ENCODE measurements at places on chromosomes 1 and 21.

GRCh38 chr1:27527890-27528817 lies 38.2 kb upstream of the WASF2 start:
- DNase-seq: no peak

DNA sequence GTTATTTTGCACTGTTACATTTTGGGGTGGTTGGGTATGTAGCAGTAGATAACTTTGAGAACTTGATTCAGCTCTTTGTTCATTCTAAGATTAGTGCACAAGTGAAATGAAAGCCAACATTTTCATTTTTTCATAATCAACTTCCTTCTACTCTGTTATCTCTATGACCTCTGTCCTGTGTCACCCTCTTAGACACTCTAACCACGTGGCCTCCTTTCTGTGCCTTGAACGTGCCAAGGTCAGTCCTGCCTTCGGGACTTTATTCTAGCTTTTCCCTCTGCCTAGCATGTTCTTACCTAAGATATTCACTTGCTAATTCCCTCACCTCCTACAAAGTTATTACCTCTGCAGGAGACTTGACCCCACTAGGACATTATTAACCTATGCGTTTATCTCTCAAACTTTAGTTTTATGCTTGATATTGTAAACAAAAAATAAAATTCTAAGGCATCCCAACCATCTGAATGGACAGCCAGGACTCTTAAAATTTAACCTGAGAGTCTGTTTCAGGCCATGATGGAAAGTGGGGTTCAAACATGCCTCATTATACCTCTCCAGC lies 19.2 kb upstream of the EDEM3 start:
- DNase-seq: no peak

DNA sequence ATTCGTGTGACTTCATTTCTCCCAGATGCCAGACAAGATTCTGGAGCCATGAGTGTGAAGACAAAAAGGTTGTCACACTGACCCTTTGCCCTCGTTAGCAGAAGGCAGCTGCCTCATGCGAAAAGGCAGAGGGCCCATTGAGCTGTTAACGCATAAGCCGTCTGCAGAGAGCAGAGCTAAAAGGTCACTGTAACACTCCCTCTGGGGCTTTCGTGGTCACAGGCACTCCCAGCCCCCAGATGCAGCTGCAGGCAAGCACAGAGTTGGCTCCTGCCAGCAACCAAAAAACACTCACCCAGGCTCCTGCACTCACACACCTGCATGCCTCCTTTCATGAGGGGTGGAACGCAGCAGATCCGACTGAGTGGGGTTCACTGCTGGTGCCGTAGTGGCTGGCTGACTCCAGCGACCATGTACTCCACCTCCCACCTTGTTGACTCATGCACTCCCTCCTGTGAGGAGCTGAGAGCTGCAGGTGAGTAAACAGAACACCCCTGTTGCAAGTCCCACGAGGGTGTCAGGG lies 287.5 kb downstream of the SMYD3 start:
- DNase-seq: no peak

DNA sequence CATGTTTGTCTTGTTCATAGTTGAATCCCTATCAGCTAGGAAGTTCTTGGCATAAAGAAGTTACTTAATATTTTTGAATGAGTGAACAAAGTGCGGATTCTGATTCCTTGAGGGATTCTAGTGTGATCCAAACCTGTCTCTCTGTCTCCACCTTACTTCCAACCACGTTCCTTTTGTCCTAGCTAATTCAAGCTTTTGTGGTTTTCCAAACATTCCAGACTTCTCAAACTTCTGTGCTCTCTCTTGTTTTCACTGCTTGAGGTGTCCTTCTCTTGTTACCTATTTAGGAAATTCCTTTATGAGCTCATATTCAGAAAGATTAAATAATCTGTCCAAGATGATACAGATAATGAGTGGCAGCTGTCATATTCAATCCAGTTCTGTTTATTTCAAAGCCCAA lies 353.2 kb downstream of the PTBP2 start:
- no peak for DNase-seq

DNA sequence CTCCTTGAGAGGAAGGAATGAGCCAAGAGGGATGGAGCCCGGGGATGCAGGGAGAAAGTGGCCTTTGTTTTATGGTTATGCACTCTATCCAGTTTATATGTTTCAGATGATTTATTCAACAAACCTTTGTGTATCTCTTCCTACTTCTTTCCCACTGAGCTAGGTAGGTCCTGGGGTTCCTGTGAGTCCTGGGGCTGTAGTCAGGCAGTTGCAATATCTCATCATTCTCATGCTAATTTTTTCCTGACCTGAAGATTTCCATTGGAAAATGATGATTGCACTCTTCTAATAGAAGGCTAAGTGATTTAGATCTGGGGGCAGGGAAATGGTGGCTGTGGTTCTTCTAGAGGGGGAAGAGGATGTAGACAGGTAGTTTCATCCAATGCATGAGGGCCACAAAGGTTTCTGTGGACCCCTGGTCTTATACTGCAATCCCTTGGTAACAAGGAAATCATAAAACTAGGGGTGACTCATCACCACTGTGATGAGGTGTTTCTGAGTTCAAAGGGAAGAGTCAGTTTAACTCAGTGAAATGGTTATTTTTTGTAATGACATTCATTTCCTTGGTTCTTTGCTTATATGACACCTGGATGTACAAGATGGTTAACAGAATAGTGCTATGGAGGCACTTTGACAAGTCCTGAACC lies 20.2 kb downstream of the B3GALT5 start:
- DNase-seq: no peak

GRCh38 chr1:187842406-187843165 lies 1013.8 kb downstream of the PLA2G4A start:
- DNase-seq: no peak

DNA sequence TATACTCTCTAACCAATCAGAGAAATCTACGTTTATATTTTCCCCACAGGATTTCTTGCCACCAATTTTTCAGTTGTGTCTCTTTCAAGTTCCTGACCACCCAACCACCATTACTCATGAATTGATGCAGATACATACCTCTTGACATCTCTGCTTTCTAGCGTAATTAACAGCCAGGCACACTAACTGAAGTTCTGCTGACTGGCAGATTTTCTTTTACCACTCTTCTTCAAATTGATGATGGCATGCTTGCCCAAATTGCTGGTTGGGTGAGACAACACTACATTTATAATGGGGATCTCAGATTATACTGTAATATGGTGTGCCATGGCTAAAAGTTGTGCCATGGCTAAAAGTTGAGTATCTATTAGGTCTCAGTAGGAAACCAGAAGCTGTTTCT lies 566.7 kb downstream of the ADGRL2 start:
- no peak for DNase-seq

GRCh38 chr1:192476802-192477298 lies 98.7 kb upstream of the RGS1 start:
- DNase-seq: no peak

GRCh38 chr1:30472009-30472408 lies 251.4 kb downstream of the MATN1 start:
- no peak for DNase-seq

- no peak for DNase-seq
Measured at GRCh38 chr1:70737125-70737524, 310.5 kb downstream of the PTGER3 start.

GRCh38 chr1:160365325-160365724 lies 1.5 kb upstream of the NHLH1 start:
- no peak for DNase-seq

DNA sequence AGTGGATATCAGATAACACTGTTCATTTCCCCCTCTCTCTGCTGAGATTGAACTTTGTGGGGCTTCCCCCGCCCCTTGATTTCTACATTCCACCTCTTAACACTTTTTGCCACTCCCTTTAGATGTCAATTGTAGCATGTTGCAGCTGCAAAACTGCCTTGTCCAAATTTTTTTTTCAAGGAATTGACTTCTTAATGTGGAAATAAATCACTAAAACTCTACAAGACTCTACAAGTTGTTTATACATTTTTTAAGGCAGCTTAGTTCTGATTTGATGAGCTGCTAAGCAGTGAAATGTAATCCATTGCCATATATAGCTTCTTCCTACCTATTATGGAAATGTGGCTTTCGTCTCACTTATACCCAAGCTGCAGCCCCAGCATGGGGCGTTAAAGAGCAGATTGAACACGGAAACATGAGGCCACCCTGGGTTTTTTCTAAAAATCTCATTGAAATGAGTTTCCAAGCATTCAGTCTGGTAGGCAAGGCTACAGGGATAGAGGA lies 132.2 kb downstream of the SYT2 start:
- no peak for DNase-seq

DNA sequence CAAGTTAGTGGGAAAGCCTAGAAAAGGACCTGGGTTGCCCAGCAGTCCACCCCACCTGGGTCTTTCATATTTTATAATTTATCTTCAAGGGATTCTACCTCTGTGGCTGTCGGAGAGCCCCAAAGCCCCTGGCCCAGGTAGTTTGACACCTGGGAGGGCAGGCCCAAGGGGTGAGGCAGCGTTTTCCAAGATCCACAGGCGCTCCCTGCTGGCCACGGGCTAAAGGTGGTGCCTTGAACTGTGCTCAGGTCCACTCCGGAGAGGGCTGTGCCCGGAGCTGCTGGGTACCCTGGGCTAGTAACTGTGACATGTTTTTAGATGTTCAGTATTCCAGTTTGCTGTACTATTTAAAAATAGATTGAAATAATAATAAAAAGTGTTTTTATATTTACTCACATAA lies 37.2 kb upstream of the CRNN start:
- DNase-seq: no peak

DNA sequence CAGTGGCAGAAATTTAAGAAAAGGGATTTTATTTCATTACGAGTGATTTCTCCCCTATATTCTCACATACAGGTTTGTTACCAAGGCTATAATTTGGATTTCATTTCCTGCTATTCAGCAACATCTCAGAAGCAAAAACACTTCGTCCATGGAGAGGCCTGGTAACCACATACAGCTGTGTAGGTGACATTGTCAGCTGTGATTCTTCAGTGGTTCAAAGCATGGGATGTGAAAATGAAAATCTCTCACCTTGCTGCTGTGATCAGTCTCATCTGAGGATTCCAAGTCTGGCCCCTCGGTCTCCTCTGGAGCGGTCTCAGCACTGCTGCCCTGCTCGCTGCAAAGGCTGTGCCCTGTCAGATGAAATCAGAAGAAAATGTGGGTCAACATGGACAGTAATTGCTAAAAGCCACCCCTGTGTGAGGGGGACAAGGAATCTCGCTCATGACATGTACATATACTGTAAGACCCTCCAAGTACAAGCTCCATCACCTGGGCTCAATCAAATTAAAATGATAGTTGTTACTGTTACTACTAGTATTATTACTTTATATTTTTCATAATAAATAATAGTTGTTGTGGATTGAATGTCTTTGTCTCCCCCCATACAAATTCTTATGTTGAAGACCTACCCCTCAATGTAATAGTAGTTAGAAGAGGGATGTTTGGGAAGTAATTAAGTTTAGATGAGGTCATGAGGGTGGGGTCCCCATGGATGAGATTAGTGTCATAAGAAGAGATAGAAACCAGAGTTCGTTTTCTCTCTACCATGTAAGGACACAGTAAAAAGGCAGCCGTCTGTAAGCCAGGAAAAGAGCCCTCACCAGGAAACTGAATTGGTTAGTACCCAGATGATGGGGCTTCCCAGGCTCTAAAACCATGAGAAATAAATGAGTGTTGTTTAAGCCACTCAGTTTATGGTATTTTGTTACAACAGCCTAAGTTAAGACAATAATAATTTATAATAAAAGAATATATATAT lies 126.7 kb upstream of the KRTAP19-8 start:
- no peak for DNase-seq

- DNase-seq: no peak
Measured at GRCh38 chr1:226104671-226105121, 42.2 kb downstream of the H3-3A start.

DNA sequence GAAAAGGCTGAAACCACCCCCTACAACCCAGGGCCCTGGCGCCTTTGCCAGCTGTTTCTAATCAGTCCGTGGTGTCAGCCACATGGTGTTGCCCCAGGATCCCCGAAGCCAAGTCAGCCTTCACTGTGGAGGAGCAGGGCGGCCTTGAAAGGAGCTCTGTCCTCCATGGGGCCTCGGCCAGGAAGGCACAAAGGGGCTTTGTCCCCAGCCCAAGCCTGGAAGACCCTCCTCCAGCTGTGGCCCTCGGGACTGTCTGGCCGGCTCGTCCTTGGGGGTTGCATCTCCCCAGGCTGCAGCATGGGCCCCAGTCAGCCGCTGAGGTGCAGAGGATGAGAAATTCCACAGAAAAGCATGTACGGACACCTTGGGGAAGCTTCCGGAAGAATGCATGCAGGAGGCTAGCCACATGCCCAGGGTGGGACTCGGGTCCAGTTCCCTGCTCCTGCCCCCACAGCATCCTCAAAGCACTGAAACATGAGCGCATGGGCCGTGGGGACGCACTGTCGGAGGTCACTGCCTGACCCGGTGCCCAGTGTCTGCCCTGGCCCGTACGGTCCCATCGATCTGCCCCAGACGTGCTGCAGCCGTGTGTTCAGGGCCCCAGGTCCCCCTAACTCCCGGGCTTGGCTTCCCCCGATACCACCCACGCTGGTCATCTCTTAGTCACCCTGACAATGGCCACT lies 38.6 kb upstream of the POFUT2 start:
- no peak for DNase-seq

DNA sequence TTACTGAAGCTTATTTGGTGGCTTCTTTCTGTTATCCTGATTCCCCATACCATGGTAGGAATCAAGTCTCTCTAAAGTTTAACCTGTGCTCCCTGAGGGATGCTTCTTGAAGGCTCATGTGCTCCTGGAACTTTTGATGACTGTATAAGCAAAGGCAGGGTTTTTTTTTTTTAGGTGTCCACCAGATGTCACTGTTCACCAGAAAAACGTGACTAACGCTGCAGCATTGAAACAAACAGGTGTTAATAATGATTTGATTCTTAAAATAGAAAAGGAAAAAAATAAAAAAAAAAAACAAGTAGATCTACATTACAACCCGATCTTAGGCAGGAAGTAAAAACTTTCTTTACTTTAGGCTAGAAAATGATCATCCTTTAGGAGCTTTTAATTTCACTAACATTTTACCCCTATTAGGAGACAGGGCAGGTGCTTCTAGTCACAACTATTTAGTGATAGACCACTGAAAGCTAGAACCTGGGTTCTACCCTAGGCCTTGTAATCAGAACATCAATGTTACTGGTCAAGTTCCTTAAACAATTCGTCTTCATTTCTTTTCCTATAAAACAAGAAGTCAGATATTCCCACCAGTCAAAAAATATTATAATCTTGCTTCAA lies 223.0 kb downstream of the PLA2G4A start:
- no peak for DNase-seq

- no peak for DNase-seq
Measured at GRCh38 chr1:180254496-180254819, 24.4 kb downstream of the LHX4 start.
